ENCODE measurements at places on chromosomes 12 and 14.

DNA sequence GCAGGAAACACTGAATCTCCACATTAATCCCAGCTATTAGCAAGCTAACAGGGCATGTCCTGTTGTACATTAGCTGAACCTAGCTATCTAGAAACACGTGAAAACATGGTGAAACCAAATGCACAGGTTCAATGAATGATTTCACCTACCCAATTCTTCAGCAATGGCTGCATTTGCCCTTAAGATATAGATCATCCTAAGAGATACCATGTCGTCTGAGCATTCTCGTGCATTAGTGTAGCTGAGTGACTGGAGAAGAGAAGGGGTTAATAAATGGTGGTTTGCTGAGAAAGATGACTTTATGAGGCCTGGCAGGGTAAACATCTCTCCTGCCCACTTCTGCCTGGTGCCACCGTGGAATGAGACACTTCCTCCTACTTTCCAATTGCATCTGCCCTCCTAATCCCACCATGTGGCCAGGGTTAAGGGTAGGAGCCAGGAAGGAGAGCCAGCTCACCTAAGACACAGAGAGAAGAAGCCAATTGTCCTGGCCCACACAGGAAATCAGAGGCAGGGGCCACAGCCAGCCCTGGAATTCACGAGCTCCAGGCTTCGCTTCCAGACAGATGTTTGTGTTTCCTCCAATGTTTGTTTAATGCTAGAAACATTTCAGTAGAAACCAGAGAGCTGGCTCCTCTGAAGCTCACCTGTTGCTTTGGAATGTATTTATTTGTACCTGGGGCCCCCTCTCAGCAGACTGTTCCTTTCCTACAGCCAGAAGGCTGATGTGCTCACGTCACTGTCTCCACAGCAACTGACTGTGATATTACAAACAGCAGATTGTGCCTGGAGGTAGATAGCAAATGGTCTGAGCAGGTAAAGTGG lies 126.0 kb upstream of the PARP11 start:
- DNase-seq: no peak

DNA sequence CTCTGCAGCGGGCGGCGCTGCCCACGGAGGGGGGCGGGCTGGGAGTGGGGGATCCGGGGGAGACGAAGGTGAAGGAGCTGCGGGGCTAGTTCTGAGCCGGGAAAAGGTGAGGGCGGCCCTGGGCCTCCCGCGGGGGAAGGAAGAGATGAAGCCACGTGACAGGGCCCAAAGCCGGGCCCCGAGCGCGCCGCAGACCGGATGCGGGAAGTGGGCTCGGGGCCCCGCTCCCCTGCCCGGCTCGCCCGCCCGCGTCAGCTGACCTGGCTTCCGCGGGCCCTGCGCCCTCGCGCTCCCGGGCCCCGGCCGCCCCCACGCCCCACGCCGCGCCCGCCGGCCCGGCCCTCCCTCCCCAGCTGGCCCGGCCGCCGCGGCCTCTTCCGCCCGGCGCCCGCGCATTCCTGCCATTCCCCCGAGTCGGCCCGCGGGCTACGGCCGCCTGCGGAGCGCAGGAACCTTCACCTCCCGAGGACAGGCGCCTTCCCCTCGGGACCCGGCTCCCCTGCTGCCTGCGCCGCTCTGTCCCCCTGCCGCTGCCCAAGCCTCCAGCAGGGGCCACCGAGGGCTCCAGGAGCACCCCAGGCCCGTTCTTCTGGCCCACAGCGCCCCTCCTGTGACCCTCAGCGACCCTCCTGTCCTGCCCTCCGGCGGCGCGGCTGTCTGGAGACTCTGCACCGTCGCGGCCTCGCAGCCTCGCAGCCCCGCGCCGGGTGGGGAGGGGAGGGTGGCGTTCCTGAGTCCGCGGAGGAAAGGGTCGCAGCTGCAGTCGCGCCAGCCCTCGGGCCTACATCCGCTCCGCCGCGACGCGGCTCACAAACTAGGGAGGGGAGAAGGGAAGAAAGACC lies 20.4 kb downstream of the NINJ2 start:
- peak; percentile 71 for DNase-seq

DNA sequence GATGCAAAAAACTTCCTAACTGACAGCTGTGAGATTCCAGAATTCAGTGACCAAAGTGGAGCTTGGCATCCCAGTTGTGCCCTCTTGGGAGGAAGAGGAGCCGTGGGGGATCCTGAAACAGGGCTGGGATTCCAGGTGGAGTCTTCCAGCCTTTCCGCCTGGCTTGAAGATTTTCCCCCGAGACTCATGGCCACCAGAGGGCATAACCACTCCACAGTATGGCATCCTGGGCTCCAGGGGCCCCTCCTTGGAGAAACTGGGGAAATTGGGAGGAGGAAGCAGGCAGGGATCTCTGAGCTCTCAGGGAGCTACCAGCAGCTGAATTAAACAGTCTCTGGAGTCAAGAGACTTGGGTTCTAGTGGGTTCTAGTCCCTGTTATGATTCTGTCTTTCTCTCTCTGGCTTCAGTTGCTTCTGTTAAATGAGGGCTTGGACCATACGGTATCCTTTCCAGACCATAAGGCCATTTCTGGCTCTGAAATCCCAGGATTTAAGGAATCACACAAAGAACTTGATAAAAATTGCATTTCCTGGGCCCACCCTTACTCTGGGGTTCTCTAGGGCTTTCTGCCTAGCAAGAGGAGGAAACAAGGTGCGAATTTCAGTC lies 2.6 kb upstream of the TAMALIN start:
- peak; percentile 86 for DNase-seq

DNA sequence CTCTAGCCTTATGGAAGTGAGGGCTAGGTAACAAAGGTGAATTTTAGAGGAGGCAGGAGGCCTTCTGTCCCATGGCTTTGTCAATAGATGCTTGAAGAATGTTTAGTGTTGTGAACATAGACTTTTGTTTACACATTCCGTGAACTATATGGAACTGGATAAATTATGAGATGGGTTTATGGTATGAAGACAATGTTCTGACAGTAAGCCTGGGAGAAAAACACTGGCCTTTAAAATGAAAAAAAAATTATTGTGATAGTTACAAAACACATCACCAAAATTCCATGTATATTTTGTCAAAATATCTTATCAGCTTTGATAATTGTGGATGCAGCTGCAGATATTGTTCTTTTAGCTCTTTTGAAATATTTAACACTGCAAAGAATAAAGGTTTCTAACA lies 251.5 kb upstream of the DCN start:
- no peak for DNase-seq

- DNase-seq: no peak
Observed at GRCh38 chr14:89401241-89401640, 15.8 kb downstream of the FOXN3 start.

- no peak for DNase-seq
Observed at GRCh38 chr12:101018540-101018939, 191.5 kb downstream of the SLC5A8 start.

DNA sequence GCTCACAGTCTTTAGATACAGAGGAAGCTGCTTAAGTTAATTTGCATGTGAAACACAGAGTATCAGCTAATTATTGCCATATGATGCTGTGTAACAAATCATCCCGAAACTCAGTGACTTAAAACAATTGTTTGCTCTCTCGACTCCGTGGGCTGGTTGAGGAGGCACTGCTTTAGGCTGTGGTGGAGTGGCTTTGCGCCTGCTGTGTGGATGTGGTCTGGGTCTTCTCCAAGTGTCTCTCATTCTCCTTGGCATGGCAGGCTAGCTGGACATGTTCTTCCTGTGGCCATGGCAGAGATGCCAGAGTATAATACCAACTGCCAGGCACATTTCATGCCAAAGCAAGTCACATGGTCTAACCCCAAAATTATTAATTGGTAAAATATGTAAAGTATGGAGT lies 40.9 kb downstream of the PELI2 start:
- no peak for DNase-seq

GRCh38 chr12:56644654-56645053 lies 1.1 kb downstream of the ATP5F1B start:
- no peak for DNase-seq

DNA sequence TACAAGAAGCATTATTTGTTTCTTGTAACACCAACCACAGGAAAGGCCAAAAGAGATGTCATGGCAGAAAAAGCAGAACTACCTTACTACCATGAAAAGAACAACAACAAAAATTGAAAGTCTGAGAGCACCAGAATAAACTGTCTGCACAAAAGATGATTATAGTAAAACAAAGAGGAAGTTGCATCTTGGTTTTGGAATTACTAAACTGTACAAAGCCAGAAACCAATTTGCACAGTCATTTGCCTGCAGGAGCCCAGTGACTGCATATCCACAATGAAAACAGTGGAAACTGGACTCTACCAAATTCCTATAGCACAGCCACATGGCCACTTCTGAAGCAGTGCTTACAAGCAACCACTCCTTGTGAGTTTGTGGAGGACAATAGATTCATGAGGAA lies 276.2 kb downstream of the SSPN start:
- DNase-seq: no peak

DNA sequence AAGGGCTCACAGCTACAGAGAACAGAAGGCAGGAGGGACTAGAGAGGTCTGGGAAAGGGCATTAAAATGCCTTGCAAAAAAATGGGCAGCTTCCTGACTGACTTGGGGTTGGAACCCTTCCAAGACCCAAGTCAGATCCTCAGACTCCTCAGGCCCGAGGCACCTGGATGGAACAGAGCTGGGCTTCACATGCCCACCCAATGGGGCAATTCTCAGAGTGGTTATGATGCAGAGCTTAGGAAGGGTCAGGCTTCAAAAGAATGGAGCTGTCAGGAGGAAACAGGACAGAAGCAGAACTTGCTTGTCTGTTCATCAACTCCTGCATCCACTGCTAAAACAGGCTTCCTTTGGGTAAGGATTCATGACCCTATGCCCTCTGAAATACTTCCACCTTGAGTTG lies 9.7 kb upstream of the KRT1 start:
- no peak for DNase-seq

DNA sequence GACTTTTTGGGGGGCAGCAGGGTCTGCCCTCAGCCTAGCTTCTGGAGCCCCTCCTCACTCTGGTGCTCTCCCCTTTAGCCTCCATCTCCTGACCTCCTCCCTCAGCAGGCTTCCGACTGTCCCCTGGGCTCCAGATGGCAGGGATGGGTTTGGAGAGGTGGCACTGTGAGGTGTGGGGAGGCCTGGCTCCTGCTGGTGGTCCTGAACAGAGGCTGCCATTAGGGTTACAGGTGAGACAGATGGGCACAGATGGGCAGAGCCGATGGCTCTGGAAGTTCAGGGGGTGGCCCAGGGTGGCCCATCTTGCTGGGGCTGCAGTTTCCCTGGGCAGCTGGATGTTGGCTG lies 68.5 kb upstream of the BEGAIN start:
- DNase-seq: no peak

GRCh38 chr12:117025481-117026151 lies 73.6 kb downstream of the TESC start:
- DNase-seq: peak; percentile 76

- DNase-seq: no peak
Observed at GRCh38 chr12:64837427-64837826, 13.0 kb downstream of the TBC1D30 start.

- DNase-seq: no peak
Observed at GRCh38 chr12:93426412-93426805, 15.3 kb downstream of the UBE2N start.

- no peak for DNase-seq
Observed at GRCh38 chr12:116639765-116640164, 80.6 kb downstream of the MAP1LC3B2 start.

DNA sequence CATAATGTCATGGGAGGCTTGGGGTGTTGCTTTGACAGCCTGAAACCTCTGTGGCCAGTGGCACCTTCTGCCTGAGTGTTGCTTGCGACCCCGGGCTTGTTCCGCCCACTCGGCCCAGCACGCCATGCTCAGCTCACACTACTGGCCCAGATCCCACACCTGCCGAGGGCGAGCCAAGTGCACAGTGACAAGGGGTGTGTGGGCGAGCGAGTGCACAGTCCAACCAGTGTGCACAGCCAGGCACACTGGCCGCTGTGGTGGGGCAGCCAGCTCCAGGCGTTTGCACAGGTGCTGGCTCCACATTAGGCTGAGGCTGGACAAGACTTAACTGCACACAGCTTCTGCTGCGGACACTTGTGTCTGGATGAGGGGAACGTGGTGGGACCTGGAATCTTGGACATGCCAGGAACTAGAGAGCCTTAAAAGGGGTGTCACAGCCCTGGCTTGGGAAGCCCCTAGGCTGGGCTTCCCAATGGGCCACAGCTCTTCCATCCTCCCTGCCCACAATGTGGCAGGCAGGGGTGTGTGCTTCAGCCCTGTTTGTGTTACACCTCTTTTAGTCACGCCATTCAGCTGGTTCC lies 609.2 kb upstream of the FOXG1 start:
- no peak for DNase-seq

GRCh38 chr14:71852181-71852580 lies 80.0 kb upstream of the RGS6 start:
- no peak for DNase-seq

- no peak for DNase-seq
Observed at GRCh38 chr14:102223682-102224081, 81.3 kb downstream of the MOK start.

Data from T47D (cell line).